ENCODE measurements at places on chromosomes 3 and 15.

DNA sequence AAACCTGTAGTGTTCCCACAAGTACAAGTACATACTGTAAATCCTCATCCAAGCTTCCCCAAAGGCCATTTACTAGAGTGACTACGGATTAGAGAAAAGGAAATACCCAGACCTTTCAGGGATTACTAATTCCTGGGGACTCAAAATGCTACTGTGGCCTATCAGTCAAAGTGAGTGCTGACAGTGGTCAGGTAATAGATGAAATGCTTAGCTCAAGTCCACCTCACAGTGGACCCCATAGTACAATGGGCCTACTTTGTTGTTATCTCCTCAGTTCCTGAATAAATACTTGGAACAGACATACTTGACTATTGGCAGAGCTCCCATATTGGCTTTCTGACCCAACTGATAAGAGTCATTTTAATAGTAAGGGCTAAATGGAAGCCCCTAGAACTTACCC is 61.6 kb downstream of the MAP4 start:
- no peak for DNase-seq

GRCh38 chr3:114660808-114661207 is 367.0 kb downstream of the TIGIT start:
- DNase-seq = no peak

GRCh38 chr15:28942046-28942445 is 56.3 kb downstream of the APBA2 start:
- no peak for DNase-seq

DNA sequence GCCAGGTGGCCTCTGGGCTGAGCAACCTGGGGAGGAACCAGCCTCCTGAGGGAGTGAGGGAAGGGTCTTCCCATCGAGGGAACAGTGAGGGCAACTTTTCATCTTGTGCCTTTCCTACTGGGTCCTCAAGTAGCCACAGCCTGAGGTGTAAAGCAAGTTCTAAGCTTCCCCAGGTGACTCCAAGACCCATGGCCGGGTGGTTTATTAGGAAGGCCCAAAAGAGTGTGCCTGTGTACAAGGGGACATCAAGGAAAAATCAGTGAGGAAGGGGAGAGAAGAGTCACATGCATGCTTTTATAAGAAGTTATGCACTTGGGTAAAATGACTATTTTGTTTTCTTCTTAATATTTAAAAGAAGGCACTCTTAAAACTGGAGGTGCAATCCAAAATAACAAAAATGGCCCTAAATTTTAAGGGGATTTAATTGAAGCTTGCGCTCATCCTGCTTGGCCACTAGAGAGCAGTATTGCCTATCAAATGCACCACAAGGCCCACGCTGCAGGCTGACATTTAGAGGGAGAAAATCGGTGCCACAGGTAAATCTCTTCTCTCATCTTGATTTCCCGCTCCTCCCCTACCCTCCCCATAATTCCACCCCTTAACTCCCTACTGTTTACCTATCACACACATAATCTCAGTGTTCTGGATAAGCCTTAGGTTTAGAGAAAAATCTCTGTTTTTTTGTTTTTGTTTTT is 6.7 kb downstream of the NANOGP8 start:
- peak; percentile 56 for DNase-seq

DNA sequence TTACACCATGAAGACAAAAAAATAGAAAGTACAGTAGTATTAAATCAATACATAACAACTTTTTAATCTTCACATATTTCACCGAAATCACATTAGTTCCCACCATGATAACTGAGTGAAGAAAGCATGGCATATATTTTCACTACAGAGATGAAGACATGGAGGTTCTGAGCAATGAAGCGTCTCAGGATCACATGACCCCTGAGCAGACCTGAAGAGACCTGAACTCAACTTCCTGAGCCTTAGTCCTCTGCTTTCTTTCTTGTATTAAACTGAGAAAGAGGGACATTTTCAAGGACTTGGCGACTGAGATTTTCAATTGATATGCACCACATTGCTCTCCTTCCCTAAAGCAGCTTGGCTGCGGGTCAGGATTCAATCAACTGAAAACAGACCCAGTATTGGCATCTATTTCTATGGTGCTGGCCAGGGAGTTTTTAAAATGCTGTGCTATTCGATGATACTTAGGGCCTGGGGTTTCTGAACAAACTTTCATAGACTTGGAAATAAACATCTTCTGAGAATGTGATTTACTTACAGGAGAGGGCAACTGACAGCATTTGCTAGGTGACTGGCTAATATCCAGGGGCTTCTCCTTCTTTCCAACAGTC is 165.1 kb downstream of the LSAMP start:
- no peak for DNase-seq

Measured in fibroblast of the conjunctiva (primary cell).